ENCODE measurements at places on chromosomes 2 and 18.
A peak's percentile ranks its signal among the peaks of the same experiment; 100 is the strongest.

DNA sequence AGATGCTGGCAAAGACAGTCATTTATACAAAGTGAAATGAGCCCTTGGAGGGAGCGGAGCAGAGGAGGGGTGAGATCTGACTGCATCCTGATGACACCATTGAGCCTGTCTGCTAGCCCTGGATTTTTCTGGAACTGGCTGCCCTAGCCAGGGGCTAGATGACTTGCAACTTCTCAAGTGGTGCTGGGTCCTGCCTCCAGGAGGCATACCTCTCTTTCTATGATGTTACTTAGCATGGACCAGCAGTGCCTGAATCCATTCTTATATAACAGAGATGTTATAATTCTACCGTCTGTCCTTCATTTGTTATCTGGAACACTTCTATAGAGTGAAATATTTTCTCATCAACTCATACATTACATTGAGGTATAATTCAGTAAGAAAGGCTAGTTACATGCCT is 8.5 kb upstream of the TWIST2 start:
- DNase-seq: no peak

DNA sequence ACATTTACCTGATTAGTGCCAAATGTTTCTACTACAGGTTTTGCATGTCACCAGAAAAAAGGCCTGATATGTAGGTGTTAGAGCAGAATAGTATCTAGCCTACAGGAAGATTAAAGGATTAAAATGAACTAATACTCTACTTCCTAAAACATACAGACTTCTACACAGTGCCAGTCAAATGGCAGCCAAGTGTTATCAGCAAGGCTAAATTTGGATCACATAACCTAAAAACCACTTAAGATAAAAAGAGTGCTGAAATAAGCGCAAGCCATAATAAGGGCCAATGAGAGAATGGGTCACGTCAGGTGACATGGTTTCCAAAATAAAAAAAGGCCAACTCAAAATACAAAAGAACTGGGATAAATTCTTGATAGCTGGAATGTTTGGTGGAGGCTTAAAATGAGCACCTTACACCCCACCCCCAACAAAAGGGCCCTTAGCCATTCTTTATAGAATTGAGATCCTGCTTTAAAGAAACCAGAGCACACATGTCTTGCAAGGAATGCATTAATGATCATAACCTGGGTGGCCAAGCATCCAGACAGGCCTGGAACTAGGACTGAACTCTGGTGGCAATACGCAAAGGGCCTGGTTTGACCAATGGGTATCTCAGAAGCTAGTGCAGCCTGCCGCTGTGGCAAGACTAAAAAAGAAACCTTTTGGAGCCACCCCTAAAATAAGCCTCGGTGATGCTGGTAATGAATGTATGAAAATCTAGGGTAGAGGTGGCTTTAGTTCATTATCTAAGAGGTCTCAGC is 32.4 kb downstream of the IRS1 start:
- DNase-seq: no peak

DNA sequence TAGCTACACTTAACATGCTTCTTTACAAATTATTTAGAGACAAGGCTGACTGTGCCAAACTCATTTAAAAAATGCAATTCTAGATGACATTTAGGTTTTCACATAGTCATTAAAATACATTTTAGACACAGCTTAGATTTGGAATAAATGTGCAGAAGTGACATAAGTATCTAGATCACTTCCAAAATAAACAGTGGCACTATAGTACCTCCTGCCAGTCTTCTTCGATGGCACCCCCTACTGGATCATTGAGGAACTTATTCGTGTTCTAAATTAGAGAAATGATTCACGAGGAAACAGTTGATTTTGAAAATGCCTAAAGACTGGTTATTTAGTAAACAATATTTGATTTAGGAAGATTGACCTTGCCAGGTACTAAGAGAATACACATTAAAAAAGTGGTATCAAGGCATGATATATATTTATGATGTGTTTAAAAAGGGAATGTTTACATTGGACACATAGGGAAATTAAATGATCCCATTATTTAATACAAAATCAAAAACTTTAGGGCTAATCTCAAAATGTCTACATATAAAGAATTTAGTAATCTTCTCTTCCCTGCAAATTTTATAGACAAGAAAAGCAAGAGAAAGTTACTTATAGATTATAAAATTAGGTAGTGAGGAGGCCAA is 323.9 kb downstream of the XIRP2 start:
- peak; percentile 72 for DNase-seq

DNA sequence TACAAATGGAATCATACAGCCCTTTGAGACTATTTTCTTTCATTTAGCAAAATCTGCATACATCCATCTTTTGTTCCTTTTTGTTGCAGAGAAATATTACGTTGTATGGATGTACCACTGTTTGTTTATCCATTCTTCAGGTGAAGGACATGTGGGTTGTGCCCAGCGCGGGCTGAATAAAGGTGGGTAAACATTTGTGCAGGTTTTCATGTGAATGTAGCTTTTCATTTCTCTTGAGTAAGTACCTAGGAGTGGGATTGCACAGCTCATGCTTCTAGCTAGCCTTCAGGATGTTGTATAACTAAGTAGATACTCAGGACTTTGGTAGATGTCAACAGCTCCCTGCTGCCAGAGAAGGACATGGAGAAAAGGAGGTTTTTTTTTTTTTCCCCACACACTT is 50.6 kb upstream of the SPRED2 start:
- no peak for DNase-seq

DNA sequence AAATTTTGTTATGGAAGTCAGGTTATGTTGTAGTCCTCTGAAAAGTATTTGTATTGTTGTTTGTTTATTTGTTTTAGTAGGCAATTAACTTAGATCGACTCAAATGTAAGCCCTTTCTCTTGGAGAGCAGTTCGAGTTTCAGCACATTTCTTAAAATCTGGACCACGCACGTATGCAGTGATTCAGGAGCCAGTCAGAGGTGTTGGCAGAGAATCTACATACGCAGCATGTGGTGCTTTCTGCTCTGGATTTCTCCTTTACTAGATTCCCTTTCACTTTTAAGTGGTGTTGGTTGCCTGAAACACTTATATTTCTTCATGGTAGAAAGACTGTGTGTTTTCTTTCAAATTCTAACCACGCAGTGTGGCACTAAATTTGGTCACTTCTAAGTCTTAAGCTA is 773.9 kb upstream of the LRATD1 start:
- no peak for DNase-seq

DNA sequence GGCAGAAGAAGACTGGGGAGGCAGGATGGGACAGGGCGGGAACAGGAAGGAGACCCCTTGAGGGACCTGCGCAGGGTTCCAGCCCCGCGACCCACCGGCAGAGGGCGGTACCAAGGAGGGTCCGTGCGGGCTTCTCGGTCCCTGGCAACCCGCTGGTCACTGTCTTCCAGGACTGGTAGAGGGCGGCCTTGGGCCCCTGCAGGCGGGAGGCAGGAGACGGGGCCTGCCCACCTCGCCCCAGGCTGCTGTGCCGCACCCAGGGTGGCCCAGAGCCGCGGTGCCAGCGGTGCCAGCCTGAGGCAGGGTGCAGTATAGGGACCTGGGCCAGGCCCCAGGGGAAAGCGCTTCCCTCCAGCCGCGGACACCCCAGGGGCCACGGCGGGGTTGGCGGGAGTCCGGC is 34.5 kb downstream of the NEURL3 start:
- no peak for DNase-seq

- no peak for DNase-seq
These were observed 18.3 kb downstream of the DNPEP start for GRCh38 chr2:219369447-219369861.

- no peak for DNase-seq
These were observed 233.9 kb upstream of the SP5 start for GRCh38 chr2:170481201-170481600.

DNA sequence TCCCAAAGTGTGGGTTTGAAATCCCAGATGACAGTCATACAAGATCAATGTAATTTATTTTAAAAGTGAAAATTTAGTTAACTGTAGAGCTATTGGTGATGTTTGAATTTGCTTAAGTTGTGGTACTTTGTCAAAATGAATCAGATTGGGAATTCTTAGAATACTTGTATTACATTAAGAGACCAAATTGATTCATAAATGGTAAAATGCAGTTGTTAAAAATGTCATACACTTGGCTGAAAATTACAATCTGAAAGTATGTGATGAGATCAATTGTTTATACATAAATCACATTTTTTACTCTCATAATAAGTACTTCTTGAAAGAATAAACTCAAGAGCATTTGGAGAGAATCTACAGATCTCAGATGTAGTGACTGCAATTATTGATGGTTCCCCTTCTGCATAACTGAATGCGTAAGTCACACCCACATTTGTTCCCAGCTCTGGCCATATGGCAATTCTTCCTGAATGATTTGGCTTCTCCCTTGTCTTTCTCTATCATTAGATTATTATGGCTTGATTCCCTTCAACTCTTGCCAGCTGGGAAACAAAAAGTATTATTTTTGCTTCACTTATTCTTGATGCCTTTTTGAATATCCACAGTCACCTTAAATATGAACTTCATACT is 558.5 kb downstream of the CPS1 start:
- peak; percentile 98 for DNase-seq

DNA sequence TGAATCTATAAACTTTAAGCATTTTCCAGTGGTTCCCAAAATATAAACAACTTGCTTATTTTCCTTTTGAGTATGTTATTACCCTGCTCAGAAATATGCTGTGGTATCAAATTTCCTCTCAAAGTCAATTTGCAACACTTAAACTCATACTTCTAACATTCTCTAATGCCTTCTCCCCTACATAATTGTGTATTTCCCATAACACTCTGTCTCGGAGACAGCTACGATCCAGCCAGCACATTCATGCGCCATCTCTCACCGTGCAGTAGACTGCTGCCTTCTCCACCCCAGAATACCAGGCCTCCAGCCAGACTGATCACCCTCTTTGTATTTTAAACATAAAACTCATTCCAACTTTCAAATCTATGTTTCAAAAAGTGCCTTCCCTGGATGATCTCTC is 41.8 kb downstream of the TIMM21 start:
- no peak for DNase-seq

GRCh38 chr2:188819792-188820191 is 154.4 kb upstream of the COL3A1 start:
- no peak for DNase-seq

GRCh38 chr2:107313316-107313715 is 427.3 kb upstream of the ST6GAL2 start:
- DNase-seq: no peak

GRCh38 chr18:58525517-58525916 is 103.4 kb downstream of the ALPK2 start:
- DNase-seq: no peak

- DNase-seq: no peak
These were observed 155.2 kb downstream of the AFF3 start for GRCh38 chr2:99987160-99987559.

- DNase-seq: no peak
These were observed 74.8 kb upstream of the SLC66A3 start for GRCh38 chr2:11080253-11081115.

DNA sequence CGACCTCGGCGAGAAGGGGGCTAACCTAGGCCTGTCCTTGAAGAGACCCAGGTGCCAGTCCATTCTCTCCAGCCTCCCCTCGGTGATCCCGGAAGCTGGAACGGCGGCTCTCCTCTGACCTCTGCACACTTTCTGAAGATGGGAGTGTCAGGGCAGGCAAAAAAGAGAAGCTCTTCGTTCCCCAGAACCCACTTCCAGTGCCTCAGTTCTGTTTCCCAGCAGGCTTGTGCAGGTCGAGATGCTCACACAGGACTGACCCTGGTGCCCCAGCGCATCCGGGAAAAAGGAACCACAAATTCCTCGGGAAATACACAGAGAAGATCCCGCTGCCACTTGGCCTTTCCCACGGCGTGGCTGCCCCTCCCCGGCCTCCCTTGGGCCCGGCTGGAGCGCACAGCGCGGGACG is 681 bp upstream of the PTPN18 start:
- DNase-seq: peak; percentile 16

DNA sequence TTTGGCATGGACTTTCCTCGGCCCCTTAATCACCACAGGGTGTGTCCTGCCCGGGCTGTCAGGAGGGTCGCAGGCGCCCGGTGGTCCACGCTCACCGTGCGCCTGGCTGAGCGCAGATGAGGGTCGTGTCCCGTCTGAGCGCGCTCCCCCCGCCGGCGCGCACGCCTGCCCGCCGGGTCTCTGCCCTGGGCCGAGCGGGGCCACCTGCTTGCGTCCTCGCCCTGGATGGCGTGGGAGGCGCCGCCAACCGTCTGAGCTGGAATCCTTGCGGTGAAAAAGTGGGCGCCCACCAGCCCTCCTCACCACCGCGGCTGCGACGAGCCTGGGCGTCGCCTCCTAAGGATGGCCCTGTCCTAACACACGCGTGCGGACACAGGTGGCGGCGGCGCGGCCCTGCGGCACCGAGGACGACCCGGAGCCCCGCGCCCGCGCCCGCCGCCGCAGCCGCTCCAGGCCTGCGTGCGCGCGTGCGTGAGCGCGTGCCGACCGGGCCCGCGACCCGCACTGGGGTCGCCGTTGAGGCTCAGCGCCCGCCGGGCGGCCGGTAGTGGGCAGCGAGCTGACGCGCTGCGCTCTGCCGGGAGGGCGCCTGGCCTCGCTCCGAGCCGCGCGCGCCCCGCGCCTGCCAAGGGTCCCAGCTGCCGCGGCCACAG is 126.6 kb downstream of the ARHGEF4 start:
- no peak for DNase-seq

DNA sequence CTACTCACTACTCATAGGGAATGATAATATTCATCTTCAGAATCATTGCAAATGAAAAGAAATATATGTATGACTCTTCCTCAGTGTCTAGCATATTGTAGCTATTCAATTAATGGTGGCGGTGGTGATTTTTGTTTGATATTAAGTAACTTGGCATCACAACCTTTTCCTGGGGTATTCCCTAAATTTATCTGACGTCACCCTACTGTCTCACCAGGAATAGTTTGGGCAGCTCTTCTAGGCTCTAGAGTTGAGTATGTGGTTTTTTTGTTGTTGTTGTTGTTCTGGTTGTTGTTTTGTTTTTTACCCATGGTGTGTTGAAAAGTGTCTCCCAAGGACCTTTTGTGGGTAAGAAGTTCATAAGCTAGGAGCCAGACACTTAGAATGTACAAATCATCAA is 1320.3 kb upstream of the LRRTM1 start:
- DNase-seq: no peak

GRCh38 chr2:201674298-201674697 is 24.1 kb downstream of the MPP4 start:
- no peak for DNase-seq

Data from cerebellar cortex (tissue), 1 donor.